NCI-H526 treated with DMSO at 0.1 percent for 48 hours (cell line): ENCODE measurements at places on chromosomes 5 and 9.

GRCh38 chr9:12666813-12667212 is 26.4 kb upstream of the TYRP1 start:
- no peak for DNase-seq

DNA sequence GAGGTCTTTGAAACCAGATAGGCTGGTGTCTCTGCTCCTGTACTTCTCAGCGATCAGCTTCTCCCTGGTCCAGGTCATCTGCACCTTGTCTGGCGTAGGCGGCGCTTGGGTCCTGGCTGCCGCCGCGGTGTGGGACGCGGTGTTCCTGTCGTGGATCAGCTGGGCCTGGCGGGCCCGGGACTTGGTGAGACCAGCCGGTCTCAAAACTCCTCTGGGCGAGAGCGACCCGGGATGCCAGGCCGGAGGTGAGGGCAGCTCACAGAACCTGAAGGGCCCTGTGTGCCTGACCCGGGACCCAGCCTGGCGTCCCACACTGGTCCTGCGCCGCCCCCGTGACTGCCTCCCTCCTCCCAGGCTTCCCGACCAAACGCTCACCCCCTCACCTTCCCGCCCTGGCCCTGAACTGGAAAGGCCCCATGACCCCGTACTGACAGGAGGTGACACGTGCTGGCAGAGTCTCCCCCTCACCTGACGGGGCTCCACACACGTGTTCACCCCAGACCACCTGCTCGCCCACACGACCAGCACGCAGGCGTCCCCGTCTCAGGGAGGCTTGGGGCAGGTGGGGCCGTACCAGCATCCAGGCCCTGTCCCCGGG is 49.0 kb downstream of the NKD2 start:
- no peak for DNase-seq

DNA sequence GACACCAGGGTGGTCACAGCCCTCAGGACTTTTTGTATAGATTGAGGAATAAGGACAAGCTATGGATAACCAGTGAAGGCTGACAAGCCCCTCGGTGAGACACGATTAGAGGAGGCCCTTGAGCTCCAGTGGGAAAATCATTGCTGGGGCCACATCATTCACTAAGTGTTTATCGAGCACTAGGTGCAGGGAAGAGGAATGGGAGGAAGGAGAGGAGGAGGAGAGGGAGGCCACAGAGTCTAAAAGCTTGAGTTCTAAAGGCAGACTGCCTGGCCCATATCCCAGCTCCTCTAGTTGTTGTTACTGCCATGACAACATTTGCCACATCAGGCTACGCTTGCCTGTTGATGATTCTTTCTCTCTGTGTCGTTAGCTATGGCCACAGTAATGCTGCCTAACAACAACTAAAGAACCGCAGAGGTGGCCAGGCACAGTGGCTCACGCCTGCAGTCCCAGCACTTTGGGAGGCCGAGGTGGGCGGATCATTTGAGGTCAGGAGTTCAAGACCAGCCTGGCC is 37.6 kb downstream of the NKX2-5 start:
- no peak for DNase-seq

DNA sequence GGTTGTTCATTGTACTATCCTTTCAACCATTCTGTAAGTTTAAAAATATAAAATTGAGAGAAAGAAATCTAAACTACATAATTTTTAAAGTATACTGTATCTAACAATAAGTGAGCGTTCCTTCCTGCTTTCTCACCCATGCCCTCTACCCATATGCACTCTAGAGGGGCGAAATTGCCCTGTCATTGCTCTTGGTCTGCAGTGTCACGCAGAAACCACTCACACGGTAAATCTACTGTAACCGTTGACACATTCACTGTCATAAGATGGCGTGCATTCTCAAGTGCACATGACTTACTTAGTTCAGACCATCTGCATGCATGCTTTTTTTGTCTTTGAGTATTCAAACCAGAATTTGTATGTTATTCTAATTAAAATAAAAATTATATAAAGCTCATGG is 55.7 kb upstream of the NIPBL start:
- no peak for DNase-seq

GRCh38 chr5:74895906-74896305 is 29.7 kb upstream of the FAM169A start:
- no peak for DNase-seq

DNA sequence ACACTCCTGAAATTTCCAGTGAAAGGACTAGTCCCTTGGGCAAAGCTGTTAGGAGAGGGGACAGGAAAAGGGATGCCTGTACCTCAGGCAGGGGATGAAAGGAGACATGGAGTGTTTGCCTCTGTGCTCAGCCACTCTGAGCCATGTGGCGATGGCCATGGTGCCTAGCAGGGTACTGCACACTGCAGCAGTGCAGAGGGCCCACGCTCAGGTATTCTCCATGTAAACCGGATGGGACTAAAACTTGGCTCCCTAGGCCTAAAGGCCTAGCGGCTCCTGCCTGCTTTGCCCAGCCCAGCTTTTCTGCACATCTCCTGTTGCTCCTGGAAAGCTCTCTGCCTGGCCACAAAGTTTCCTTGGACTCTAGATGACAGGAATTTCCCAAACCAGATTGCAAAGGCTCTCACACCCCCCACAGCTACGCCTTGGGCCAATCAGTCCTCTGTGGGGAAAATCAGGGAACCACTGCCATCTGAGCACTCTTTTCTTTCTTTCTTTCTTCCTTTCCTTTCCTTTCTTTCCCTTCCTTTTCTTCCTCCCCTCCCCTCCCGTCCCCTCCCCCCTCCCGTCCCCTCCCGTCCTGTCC is 44.3 kb downstream of the HABP4 start:
- DNase-seq = no peak

DNA sequence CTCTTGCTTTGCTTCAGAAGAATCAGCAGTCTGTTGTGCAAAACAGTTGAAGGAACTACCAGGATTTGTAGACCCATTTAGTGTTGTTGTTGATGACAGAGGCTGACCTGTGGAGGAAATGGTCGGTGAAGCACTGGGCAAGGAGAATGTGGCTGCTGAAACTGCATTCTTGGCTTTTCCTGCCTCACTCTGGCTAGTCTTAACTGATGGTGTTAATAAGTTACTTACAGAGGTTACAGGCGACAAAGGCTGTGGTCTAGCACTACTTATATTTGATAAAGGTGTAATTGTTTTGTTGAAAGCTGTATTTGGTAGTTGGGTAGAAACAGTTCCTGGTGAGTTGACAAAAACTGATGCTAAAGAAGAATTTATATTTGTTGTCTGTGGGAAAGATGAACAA is 31.5 kb downstream of the MLANA start:
- no peak for DNase-seq

DNA sequence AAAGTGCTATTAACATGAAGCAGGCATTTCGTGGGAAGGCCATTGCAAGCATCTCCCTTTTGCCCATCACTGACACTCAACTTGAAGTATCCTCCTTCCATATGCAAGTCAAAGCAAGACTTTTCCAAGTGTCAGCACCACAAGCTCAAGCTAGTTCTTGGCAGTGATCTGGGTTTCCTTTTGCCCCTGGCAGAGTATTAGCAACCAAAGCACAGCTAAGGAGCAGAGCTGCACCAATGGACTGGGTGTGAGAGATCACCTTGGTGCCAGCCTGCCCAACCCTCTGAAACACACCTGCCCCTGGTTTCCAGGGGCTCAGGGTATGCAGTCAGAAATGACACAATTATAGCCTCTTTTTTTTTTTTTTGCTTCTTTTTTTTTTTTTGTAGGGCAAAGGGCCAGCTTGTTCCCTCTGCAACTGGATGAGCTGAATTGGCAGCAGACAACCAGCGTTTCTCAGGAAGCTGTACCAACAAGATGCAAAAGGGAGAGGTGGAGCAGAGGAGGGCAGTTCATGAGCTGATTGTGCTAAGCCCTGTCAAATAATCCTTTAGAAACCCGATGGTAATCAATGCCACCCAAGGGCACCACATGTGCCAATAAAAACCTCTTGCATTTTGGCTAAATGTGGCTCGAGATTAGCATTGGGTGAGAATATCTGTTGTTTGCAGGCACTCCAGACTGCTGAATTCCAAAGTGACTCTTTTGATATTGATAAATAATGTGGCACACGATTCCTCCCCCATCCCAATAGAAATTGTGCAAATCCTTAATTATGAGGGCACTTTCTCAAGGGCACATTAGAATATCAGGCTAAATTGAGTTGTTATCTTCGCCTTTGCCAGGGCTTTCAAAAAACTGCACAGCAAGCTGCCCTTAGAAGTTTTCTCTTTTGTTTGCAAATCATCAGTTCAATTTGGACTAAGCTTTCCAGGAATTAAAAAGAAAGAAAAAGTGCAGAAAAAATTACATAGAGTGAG is 192.4 kb downstream of the GAS1 start:
- DNase-seq = no peak

- no peak for DNase-seq
These were observed 5.9 kb downstream of the GDNF start for GRCh38 chr5:37833990-37834389.

- peak; percentile 96 for DNase-seq
These were observed 39.7 kb downstream of the ROPN1L start for GRCh38 chr5:10481241-10481935.

GRCh38 chr5:16521521-16522483 is 56.2 kb upstream of the ZNF622 start:
- DNase-seq = no peak

DNA sequence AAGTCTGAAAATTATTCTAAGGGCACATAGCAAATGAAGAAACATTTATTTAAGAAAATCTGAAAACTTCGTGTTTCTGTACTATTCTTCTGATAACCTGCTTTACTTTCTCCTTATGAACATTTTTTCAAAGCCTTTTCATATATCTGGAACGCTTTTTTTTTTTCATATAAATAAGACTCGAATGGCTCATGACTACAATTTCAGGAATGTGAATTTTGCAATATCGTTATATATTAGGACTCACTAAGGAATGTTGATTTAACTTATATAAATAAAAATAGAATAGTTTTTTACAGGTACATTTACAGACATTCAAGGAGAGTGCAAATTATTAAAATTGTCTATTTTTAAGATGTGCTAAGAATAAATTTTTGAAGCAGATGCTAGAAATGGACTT is 42.9 kb downstream of the GPBP1 start:
- no peak for DNase-seq

DNA sequence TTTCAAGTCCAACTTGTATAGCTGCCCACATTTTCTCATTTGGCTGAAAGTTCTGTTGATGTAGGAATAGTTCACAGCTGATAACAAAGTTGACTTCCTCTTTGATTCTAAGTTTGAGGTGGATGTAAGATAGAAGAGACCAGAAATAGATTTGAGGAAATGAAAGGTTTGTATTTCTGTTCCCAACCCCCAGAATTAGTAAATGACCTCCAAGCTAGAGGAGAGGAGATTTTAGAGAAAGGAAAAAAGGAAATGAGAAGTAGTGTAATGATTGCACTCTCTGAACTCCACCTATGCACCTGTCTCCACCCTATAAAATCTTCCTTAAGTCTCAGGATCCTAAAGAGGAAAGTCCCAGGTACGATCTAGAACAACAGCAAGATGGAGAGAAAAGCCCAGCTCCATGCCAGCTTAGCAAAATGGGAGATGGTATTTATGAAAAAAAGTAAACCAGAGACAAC is 130.4 kb upstream of the POC5 start:
- no peak for DNase-seq

GRCh38 chr5:20434786-20435185 is 446.8 kb upstream of the CDH18 start:
- no peak for DNase-seq

GRCh38 chr5:114062932-114063867 is 298.7 kb upstream of the KCNN2 start:
- DNase-seq = no peak
